ENCODE measurements at places on chromosomes 2 and 18. TPM values are rescaled to one million over a fixed set of nuclear protein-coding genes. Genes with fewer than 3 reads are reported as not detected.

- no peak for DNase-seq
These were observed at the start of gene CXCR4 for GRCh38 chr2:136117909-136118818. TSS of gene CXCR4 (minus strand) at chr2:136118149. CDS start at chr2:136118060, 89 bp downstream.

GRCh38 chr2:39663187-39663930 is 2.4 kb upstream of the TMEM178A start:
- no peak for DNase-seq

GRCh38 chr2:131156452-131157149 is 51.5 kb downstream of the PLEKHB2 start:
- DNase-seq, result no peak

GRCh38 chr18:36624451-36625167 is 204.2 kb downstream of the TPGS2 start:
- DNase-seq, result no peak

DNA sequence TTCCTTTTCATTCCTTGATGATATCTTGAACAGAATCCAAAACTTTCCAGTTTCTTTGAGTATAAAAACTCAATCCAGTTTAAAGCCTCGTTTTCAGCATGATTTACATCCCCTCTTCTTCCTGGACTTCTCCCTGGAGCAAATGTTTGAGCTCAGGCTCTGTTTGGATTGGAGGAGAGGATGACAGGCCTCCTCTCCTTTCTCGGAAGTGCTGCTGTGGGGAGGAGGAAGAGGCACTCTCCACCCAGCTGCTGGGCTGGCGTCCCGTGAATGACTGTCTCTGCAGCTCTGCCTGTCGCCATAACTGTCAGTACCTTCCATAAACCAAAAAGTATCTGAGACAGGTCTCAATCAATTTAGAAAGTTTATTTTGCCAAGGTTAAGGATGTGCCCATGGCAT is 238.2 kb upstream of the AGAP1 start:
- DNase-seq, result no peak

GRCh38 chr2:19800796-19801195 is 101.0 kb downstream of the TTC32 start:
- no peak for DNase-seq

GRCh38 chr2:64298161-64298560 is 153.9 kb upstream of the PELI1 start:
- no peak for DNase-seq

KCNG2 gene
- total RNA-seq, result not detected

LYG1 gene
- total RNA-seq, result 0.12 TPM

All from epithelial cell of proximal tubule (primary cell).